Caudate nucleus (tissue), 63 donors: ENCODE measurements at places on chromosomes 16 and 17.

- no peak for DNase-seq
Observed at GRCh38 chr16:30368122-30368791, 2.0 kb downstream of the TBC1D10B start.

DNA sequence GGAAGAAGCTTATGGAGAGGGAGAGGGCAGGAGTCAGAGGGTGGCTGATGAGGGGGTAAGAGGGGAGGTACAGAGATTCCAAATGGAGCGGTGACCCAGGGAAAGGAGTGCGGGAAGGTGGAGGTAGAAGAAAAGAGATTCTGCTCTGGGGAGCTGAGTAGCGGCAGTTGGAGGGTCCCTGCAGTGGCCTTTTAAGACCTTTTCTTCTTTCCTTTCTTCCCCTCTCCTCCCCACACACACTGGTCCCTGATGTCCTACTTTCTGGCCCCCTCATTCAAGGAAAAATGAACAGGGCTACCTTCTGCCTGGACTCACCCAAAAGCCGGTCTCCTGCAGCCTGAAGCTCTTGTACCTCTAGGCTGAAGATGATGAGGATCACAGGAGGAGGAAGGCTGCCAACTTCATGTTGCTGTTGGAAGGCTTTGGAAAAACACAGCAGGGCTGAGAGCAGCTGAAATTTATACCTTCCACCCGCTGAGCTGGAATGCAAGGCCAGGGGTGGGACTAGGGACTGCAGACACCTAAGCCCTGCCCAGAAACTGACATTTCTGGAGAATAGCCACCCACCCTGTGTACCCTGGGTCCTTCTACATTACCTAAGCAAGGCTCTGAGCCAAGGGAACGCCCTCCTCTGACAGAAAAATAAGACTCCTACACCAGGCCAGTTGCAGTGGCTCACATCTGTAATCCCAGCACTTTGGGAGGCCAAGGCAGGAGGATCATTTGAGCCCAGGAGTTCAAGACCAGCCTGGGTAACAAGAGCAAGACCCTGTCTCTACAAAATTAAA, 9.4 kb upstream of the HEATR6 start:
- no peak for DNase-seq

DNA sequence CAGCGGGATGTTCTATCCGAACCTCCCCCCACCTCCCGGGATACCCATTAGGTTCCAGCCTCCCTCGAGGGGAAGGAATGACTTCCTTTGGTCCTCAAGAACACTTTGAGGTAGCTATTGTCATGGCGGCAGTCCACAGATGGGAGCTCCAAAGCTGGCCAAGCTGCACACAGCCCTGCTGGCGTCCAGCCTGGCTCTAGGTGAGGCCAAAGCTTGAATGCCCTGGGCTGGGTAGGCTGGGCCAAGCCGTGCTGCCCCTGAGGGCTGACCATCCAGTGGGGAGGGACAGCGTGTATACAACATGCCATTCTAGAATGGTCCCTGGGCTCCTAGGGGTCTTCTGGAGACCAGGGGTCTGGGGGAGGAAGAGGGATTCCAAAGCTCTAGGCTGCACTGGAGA, 43.5 kb downstream of the PEMT start:
- no peak for DNase-seq

- DNase-seq, result no peak
Observed at GRCh38 chr17:71933306-71933705, 187.5 kb upstream of the SOX9 start.

DNA sequence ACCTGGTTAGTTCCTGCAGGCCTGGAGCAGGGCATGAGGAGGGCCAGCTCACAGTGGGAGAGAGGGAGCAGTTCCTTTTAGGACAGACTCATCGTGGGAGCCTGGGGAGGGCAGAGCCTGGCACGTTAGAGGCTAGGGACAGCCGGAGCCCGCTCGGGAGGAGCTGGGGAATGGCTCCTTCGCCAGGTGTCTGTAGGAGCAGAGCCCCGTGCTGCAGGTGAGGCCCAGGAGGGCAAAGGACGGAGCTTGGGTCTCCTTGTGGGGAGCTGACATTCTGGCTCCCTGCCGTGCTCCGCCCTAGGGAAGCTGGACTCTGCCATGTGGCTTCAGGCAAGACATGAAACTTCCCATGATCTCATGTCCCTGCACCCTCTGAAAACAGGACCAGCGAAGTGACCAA, 18.7 kb upstream of the MTSS2 start:
- DNase-seq, result no peak

- DNase-seq, result no peak
Observed at GRCh38 chr16:14502256-14502875, 127.7 kb downstream of the PARN start.
